ENCODE measurements at places on chromosomes 6 and 20.
A peak's percentile ranks its signal among the peaks of the same experiment; 100 is the strongest.

DNA sequence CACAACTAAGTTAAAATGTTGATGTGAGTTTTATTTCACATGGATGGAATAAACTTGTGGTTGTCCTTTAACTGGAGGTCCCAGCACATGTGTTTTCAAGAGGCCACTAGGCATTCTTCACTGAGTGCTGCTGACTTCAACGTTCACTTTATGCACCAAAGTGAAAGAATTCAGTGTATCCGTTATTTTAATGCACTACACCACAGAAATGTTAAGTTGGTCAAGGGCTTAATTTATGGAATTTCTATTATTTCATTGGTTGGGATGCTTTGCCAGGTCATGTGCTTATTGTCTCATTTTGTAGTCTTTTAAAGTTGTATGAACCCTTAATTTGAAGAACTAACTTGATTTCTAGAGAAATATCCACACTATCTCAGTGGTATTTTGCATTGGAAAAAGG lies 106.4 kb downstream of the PPP1R14C start:
- peaks cover 36% of the 10 kb centered on the region for H3K27me3 ChIP-seq
- no peak overlapping the region for H3K4me3 ChIP-seq
- peaks cover 13% of the 10 kb centered on the region for H3K4me1 ChIP-seq
- no peak for DNase-seq
- no peak overlapping the region for H3K27ac ChIP-seq
- no peaks in the 10 kb centered on the region for H3K36me3 ChIP-seq

- peak overlapping the region; percentile 65 for H3K27ac ChIP-seq
- no peaks in the 10 kb centered on the region for H3K27me3 ChIP-seq
- H3K4me3 ChIP-seq = peak overlapping the region; percentile 77
- peaks cover 88% of the 10 kb centered on the region for H3K4me1 ChIP-seq
- DNase-seq = no peak
Measured at GRCh38 chr6:35730745-35731413, 6.0 kb upstream of the ARMC12 start.

DNA sequence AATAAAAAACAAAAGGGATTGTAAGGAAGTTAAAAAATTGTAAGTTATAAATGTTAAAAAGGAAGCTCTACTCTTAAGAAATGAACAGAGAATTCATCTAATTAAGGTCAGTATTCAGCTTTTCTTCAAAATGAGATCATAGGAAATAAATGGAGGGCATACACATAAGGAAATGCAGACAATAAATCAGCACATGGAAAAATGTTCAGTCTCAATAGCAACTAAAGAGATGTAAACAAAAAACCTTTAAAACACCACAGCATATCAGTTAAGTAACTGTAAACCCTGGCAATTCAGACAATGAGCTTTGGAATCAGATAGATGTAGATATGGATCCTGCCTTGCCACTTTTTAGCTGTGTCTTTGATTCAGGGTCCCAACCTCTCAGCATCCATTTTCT lies 24.0 kb upstream of the CLIC5 start:
- H3K4me3 ChIP-seq = no peak overlapping the region
- no peaks in the 10 kb centered on the region for H3K4me1 ChIP-seq
- no peaks in the 10 kb centered on the region for H3K27me3 ChIP-seq
- H3K27ac ChIP-seq = no peak overlapping the region
- DNase-seq = no peak
- H3K36me3 ChIP-seq = no peaks in the 10 kb centered on the region

- H3K4me1 ChIP-seq = peaks cover 5% of the 10 kb centered on the region
- H3K27ac ChIP-seq = no peak overlapping the region
- peaks cover 6% of the 10 kb centered on the region for H3K27me3 ChIP-seq
- H3K36me3 ChIP-seq = no peaks in the 10 kb centered on the region
- H3K4me3 ChIP-seq = no peak overlapping the region
- no peak for DNase-seq
Measured at GRCh38 chr6:154138793-154139192, 99.8 kb downstream of the OPRM1 start.

- no peak for DNase-seq
- no peaks in the 10 kb centered on the region for H3K27me3 ChIP-seq
- peaks cover 41% of the 10 kb centered on the region for H3K4me1 ChIP-seq
- H3K27ac ChIP-seq = no peak overlapping the region
- H3K36me3 ChIP-seq = peaks cover 67% of the 10 kb centered on the region
Measured at GRCh38 chr20:62138204-62138543, 5.0 kb downstream of the PSMA7 start.

GRCh38 chr6:93825950-93826349 lies 406.6 kb upstream of the EPHA7 start:
- H3K36me3 ChIP-seq = no peaks in the 10 kb centered on the region
- no peak overlapping the region for H3K4me3 ChIP-seq

- no peaks in the 10 kb centered on the region for H3K4me1 ChIP-seq
- H3K27ac ChIP-seq = no peak overlapping the region
- no peaks in the 10 kb centered on the region for H3K36me3 ChIP-seq
- H3K27me3 ChIP-seq = peaks cover 12% of the 10 kb centered on the region
- DNase-seq = no peak
Measured at GRCh38 chr6:17298257-17298656, 17.1 kb downstream of the RBM24 start.

DNA sequence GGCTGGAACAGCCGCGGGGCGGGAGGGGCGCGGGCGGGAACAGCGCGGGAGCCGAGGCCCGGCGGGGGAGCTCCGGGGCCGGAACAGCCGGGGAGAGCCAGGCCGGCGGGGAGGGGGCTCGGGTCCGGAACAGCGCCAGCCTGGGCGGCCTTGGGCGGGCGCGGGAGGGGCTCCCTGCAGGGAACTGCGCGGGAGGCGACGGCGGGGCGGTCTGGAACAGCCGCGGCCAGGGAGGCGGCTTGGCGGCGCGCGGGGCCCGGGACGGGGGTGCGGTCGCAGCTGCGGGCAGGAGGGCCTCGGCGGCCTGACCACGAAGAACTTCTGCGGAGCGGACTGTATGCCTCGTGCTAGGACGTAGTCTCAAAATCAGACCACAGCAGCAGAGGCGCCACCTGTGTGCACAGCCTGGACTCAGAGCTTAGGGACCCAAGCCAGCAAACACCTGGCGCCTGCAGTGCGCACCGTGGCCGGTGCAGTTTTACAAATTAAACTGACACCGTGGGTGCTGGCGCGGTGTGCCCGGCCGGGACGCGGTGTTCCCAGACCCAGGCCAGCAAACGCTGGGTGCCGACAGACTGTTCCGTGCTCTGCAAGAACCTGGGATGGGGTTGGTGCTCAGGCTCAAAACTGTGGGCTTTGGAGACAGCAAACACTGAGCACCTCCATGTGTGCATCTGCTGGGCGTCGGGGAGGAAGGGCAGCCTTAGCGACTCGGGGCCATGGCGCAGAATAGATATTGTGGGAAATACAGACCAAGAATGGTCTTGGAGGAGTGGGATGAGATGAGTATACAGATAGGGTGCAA lies 572 bp downstream of the ZNF341 start:
- peak overlapping the region; percentile 71 for H3K27ac ChIP-seq
- no peaks in the 10 kb centered on the region for H3K27me3 ChIP-seq
- peak overlapping the region; percentile 75 for H3K4me3 ChIP-seq
- peaks cover 21% of the 10 kb centered on the region for H3K4me1 ChIP-seq

DNA sequence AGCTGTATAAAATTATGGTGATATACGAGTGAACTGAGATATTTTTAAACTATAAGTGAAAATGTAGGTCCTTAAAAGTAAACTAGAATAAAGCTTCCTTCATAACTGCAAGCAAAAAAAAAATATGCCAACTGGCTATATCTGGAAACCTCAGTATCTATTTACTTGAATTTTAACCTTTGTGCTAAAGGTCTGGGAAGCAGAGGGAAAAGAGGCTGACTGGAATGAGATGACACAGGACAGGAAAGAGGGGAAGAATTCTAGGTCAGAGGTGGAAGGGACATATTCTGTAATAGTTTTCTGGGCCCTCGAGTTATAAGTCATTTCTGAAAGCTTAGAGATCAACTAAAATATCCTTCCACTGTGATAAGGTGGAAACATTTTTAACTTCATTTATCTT lies 46.8 kb downstream of the AIG1 start:
- H3K4me3 ChIP-seq = no peak overlapping the region
- no peak overlapping the region for H3K27ac ChIP-seq
- no peak for DNase-seq
- H3K4me1 ChIP-seq = peaks cover 11% of the 10 kb centered on the region

GRCh38 chr6:26543953-26544352 lies 5.8 kb downstream of the HMGN4 start:
- H3K36me3 ChIP-seq = peaks cover 59% of the 10 kb centered on the region
- no peaks in the 10 kb centered on the region for H3K27me3 ChIP-seq
- no peak overlapping the region for H3K4me3 ChIP-seq

DNA sequence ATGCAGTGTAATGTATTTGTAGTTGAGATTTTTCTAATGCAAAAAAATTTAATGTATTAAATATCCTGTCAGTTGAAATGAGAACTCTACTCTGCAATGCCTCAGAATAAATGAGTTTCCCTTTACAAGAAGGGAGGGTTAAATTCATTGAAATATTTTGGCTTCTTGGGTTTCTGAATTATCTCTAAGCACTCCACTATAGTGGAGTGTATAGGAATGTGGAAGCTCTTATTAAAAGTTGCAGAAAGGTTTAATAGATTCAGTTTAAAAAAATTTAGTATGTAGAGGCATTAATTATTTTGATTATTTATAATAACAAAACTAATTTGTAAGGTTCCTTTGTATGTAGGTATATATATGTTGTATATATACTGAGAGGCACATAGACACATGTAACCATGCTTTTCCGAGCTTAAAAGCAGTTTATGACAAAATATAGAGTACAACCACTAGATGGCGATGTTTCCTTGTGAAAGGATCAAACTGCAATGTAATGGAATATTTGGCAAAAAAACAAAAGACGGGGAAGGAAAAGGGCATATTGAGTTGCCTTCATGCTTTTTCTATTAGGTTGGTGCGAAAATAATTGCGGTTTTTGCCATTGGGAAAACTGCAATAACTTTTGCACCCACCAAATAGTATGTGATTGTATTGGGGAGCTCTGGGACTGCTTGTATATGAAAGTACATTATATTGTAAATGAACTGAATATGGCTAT lies 144.2 kb downstream of the MYO6 start:
- H3K27ac ChIP-seq = no peak overlapping the region
- no peak overlapping the region for H3K4me3 ChIP-seq
- no peak for DNase-seq
- H3K4me1 ChIP-seq = peaks cover 2% of the 10 kb centered on the region

GRCh38 chr20:39904476-39905112 lies 784.4 kb downstream of the MAFB start:
- DNase-seq = no peak
- no peak overlapping the region for H3K4me3 ChIP-seq
- no peak overlapping the region for H3K27ac ChIP-seq
- no peaks in the 10 kb centered on the region for H3K36me3 ChIP-seq

- no peak overlapping the region for H3K27ac ChIP-seq
- no peaks in the 10 kb centered on the region for H3K27me3 ChIP-seq
- no peak overlapping the region for H3K4me3 ChIP-seq
- no peaks in the 10 kb centered on the region for H3K4me1 ChIP-seq
- no peak for DNase-seq
- no peaks in the 10 kb centered on the region for H3K36me3 ChIP-seq
Measured at GRCh38 chr6:74366634-74367033, 670.6 kb downstream of the CD109 start.

DNA sequence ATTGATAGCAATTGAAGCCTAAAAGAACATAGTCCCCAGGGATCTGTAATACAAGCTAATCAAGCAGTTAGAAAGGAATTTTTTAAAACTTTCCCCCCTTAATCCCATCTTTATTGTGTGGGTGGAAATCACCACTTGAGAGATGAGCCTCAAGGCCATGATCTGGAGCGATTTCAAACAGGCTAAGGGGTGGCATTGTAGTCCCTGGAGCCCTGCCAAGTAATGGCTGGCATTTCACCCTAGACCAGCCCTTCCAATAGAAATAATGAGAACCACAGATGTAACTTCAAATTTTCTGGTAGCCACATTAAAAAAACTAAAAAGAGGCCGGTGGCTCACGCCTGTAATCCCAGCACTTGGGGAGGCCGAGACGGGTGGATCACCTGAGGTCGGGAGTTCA lies 46.9 kb downstream of the PRDM1 start:
- no peaks in the 10 kb centered on the region for H3K36me3 ChIP-seq
- DNase-seq = no peak
- H3K27me3 ChIP-seq = peaks cover 4% of the 10 kb centered on the region
- H3K27ac ChIP-seq = no peak overlapping the region
- H3K4me1 ChIP-seq = peaks cover 11% of the 10 kb centered on the region

DNA sequence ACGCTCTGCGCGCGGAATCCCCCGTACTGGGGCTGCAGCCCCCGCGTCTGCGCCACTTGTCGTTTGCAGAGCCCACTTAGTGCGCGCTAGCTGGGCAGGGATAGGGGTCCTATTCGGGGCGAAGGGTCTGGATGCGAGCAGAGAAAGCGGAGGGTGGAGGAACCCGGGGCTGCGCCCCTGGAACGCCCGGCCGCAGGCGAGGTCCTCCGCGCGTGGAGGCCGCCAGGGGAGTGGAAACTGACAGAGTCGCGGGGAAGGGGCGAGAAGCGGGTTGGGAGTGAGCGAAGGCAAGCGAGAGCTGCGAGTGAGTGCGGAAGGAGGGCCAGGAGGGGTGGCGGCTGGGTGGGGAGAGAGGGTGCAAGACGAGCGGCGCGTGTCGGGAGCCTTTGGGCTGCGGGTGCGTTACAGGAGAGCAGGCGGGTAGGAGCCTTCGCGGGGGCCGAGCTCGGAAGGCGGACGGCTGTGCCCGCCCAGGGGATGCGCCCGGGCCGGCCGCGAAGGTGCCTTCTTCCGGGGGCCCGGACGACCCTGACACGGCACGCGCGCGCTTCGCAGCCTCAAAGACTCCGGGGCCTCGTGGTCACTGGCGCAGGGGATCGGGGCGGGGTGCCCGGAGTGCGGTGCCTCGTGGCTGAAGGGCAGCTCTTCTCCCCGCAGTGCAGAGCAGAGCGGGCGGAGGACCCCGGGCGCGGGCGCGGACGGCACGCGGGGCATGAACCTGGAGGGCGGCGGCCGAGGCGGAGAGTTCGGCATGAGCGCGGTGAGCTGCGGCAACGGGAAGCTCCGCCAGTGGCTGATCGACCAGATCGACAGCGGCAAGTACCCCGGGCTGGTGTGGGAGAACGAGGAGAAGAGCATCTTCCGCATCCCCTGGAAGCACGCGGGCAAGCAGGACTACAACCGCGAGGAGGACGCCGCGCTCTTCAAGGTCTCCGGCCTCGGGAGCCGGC lies 1.2 kb downstream of the IRF4 start:
- DNase-seq = peak; percentile 57
- peak overlapping the region; percentile 88 for H3K27ac ChIP-seq
- H3K4me1 ChIP-seq = peaks cover 57% of the 10 kb centered on the region
- H3K36me3 ChIP-seq = peaks cover 52% of the 10 kb centered on the region

- no peak for DNase-seq
- no peaks in the 10 kb centered on the region for H3K36me3 ChIP-seq
- H3K4me3 ChIP-seq = no peak overlapping the region
- H3K27me3 ChIP-seq = peaks cover 3% of the 10 kb centered on the region
- H3K4me1 ChIP-seq = no peaks in the 10 kb centered on the region
- no peak overlapping the region for H3K27ac ChIP-seq
Measured at GRCh38 chr6:140660295-140660694, 1285.8 kb upstream of the CITED2 start.

Measured in activated CD4-positive, alpha-beta T cell treated with anti-CD3 and anti-CD28 coated beads for 36 hours (primary cell).